ENCODE measurements at places on chromosomes 12 and 14.

GRCh38 chr12:14514154-14514842 lies 53.4 kb downstream of the PLBD1 start:
- DNase-seq, result no peak

DNA sequence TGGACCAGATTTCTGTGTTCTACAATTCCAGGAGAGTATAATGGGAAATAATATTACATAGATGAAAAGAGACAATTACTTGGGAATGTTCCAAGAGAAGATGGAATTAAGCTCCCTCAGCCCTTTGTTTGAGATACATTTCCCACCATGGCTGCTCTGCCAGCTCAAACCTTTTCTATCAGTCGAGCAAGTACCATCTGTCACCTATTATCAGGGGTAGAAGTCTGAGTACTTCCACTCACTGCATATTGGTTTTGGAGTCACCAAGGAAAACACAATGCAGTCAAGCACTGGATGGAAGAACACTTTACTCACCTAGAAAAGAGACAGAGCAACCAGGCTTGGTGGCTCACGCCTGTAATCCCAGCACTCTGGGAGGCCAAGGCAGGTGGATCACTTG lies 270.4 kb upstream of the FAR2 start:
- no peak for DNase-seq

GRCh38 chr12:130669205-130669557 lies 46.9 kb downstream of the RIMBP2 start:
- DNase-seq, result no peak

DNA sequence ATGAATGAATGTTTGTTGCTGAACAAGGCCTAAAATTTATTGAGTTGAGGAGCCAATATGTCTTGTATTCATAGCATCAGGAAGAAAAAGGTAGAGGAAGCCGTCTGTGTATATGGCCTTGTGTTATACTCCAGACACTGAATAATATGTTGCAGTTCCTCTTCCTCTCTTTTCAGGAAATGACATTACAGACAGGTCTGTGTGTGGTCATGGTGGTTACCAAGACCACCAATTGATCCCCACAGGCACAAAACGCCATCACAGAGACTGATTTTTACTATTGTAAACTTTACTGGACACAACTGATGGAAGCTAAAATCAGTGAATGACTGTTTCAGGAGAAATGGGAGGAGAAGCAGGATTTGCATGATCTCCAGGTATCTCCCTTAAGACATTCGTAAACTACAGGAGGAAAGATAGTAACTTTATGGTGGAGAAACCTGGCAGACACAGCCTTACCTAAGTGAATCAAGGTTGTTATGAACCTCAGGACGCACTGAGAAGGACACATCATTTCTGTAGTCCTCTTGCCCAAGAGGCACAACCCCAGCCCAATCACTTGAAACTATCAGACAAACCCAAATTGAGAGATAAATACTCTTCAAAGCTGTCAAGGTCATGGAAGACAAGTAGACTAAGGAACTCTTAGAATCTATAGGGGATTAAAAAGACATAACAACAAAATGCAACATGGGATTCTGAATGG lies 334.1 kb upstream of the RGS6 start:
- no peak for DNase-seq

- no peak for DNase-seq
Observed at GRCh38 chr12:3718100-3718499, 34.8 kb downstream of the CRACR2A start.

DNA sequence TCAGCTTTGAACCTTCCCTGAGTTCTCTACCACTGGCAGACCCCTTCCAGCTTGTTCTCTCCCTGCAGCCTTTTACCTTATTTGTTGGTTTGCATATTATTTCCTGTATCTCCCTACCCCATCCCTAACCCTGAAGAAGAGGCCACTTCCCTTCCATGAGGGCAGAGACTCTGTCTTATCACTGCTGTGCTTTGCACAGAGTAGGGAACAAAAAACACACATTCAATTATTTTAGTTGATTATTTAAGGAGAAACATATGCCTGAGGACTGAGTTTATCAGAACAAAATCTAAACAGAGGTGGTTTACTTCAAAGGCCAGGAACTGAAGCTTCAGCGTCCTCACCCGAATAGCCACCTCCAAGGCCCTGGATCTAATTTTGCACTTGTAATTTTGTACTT lies 111.7 kb upstream of the RFLNA start:
- DNase-seq, result no peak

DNA sequence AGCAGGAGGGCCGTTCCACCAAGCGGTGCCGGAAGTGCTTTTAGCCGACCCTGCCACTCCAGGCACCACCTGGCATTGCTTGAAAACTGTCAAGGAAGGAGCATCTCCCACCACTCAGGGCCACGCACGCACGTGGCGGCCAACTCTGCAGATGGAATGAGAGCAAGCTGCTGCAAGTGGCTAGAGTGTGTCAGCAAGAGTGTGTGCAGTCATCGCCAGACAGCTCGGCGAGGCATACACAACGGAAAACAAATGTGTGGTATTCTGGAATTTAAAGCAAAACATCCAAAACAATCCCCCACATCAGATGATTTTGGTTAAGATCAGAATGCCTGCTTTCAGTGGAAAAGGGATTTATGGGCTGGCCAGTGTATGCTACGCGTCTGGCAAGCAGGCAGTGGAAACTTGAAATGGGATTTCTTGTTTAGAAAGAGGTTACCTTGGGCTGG lies 11.2 kb downstream of the CD9 start:
- DNase-seq, result no peak

DNA sequence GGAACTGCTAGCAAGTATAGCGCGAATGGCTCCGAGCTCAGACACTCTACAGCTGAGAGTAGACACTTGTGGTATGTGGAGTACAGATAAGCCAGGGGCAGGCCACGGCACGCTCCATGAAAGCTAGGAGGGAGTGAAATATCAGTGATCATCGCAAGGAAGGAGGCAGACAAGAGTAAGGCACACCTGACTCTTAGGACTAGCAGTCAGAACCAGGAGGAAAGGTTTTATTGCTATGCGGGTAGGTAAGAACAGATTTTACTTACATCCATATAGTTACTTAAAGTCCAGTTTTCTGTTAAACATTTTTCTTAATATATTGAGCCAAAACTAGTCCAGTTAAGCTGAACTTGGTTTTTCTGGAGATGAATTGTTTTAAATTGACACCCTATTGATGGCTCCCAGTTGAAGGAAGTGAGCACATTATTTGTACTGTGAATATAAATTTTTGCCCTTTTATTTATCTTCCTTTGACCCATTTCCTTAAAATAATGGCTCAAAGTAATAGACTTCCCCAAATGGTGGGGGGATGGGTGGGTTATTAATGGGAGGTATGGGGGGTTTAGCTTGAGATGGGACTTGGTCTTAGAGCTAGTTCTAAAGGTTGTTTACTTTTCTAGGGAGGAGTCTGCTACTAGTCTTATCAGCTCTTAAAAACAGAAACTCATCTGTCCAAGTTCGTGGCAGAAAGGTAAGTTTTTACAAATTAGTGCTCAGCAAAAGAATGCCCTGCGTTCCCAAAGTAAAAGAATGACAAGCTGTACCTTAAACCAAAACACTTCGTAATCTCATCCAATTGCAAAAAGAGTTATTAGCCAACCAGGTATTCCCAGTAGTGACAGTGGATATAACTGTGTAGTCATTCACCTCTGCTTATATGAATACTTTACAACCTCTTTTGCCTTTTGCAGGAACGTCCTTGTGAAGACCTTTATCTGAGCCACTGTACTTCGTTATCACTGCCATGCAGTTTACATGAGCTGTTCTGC lies 5.8 kb downstream of the HNRNPA1 start:
- DNase-seq, result no peak

GRCh38 chr14:55807053-55807880 lies 227.3 kb downstream of the KTN1 start:
- peak; percentile 31 for DNase-seq

- DNase-seq, result no peak
Observed at GRCh38 chr14:99619835-99620834, 16.1 kb upstream of the CCDC85C start.

GRCh38 chr14:89503431-89503996 lies 86.5 kb upstream of the FOXN3 start:
- no peak for DNase-seq

GRCh38 chr12:40473962-40474361 lies 218.3 kb upstream of the CNTN1 start:
- no peak for DNase-seq

DNA sequence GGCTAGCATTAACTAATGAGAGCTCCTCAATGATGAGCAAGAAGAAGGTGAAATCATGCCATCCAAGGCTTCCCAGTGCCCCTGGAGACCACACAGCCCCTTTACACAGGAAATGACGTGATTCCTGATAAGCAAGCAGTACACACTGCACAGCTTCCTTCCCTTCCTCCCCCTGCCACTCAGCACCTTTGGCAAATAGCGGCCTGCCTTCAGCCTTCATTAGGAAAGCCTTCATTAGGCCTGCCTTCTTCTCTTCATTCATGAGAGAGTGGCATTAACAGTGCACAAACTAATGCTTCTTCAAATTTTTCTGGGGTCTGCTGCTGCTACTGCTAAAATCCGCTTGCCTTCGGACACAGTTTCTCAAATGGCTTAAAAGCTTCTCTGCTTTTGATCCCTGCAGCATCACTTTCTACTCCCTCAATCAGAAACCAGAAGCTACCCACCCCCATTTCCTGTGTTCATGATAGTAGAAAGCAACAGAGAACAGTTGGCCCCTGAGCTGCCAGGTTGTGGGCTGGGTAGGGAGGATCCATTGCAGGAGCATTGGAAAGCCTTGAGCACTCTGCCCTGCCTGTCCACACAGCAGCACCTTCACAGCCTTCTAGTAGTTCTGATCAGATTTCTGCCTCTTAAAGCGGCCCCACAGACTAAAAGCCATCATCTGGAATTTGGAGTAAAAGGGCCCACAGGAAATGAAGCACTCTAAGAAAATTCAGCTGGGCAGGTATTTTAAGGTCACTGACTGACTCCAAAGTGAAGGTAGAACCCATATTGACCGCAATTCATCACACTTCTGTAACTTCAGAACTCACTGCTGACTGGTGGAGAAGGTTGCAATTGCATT lies 103.8 kb upstream of the ETV6 start:
- peak; percentile 10 for DNase-seq

DNA sequence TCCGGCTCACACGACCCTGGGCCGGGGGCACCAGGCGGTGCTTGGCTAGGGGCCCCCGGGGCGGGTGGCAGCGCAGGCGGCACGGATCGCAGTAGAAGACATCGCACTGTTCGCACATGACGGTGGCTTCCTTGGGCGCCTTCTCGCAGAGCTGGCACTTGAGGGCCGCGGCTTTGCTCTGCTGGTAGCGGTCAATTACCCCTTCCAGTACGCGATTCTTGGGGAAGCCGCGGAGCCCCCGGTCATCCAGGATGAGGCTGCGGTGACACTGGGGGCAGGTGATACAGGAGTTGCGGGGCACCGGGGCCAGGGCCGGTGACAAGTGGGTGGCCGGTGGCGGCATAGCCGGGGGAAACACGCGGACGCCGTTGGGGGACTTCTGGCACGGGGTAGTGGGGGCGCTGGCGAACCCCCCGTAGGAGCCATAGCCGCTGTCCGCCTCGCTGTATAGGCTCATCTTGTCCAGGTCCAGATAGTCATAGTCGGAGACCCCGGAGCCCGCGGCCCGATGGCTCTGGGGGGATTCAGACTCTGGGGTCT lies 553 bp downstream of the TRIM9 start:
- DNase-seq, result no peak

- DNase-seq, result no peak
Observed at GRCh38 chr14:77024171-77024691, 4.3 kb downstream of the IRF2BPL start.

DNA sequence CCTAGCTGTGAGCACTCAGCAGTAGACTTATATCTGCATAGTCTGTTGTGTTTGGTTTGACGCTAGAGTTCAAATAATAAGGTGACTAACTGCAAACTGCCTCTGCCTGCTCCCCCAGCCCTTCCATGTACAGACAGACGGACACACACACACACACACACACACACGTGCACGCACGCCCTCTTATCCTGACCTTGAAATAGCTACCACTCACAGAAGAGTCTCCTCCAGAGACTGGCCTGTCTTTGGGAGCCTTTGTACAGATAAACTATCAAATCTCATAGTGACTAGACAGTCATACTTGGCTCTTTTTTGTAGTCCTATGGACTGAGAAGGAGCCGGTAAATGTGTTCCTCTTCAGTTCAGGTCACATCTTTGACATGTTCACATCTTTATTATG lies 158.4 kb downstream of the FBXL14 start:
- DNase-seq, result no peak

- DNase-seq, result no peak
Observed at GRCh38 chr12:96424601-96425000, 24.4 kb upstream of the CDK17 start.

DNA sequence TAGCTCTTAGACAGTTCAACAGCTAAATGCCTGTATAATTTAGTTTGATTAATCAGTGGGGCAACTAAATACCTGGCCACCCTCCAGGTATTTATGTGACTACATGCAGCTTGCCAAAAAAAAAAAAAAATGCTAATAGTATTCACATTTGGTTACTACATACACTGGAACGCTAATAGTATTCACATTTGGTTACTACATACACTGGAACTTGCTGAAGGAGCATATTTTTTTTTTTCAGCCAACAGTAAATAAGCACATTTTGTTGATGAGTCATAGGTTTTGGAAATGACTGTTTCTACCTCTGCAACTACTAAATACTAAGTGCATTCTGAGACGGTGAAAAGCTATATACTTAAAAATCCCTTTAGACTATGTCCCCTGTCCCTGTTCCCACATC lies 1172.3 kb downstream of the LRFN5 start:
- DNase-seq, result no peak

DNA sequence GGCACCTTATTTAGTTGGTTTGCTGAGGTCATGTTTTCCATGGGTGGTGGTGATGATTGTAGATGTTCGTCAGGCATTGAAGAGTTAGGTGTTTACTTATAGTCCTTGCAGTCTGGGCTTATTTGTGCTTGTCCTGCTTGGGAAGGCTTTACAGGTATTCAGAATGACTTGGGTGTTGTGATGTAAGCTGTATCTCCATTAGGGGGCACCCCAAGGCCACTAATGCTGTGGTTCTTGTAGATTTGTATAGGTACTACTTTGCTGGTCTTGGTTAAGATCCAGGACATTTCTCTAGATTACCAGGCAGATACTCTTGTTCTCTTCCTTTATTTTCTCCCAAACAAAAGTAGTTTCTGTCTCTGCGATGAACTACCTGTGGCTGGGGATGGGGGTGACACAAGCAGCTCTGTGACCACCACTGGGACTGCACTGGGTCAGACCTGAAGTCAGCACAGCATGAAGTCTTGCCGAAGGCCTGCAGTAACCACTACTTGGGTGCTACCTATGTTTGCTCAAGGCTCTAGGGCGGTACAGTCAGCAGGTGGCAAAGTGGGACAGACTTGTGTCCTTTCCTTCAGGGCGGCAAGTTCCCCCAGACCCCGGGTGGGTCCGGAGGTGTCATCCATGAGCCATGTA lies 35.8 kb upstream of the FBXO33 start:
- DNase-seq, result no peak

DNA sequence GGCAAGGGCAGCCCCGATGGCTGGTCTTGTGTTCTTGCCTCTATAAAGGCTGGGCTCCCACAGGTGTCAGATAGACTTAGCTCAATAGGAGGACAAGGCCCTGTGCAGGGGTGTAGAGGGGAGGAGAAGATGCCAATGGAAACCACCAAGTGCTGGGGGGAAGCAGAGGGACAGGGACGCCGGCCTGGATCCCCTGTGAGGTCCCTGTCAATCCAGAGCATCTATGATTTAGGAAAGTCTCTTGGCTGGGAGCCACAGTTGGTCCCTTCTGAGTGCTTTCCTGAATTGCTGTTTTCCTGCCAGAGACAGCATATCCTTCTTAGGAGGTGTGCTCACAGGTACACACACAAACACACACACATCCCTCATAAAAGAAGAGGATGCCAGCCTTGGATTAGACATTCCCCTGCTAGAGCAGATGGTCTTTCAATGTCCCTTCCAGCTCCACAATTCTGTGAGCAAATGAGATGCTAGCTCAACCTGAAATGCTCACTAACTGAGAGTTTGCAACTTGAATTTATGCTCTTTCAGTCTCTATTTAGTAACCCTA lies 62.7 kb downstream of the TTC7B start:
- no peak for DNase-seq

Data from stimulated activated CD8-positive, alpha-beta memory T cell treated with anti-CD3 and anti-CD28 coated beads, Interleukin-4, amount 100 ng/mL, for 24 hours (primary cell).